ENCODE measurements at places on chromosomes 6 and 20.

DNA sequence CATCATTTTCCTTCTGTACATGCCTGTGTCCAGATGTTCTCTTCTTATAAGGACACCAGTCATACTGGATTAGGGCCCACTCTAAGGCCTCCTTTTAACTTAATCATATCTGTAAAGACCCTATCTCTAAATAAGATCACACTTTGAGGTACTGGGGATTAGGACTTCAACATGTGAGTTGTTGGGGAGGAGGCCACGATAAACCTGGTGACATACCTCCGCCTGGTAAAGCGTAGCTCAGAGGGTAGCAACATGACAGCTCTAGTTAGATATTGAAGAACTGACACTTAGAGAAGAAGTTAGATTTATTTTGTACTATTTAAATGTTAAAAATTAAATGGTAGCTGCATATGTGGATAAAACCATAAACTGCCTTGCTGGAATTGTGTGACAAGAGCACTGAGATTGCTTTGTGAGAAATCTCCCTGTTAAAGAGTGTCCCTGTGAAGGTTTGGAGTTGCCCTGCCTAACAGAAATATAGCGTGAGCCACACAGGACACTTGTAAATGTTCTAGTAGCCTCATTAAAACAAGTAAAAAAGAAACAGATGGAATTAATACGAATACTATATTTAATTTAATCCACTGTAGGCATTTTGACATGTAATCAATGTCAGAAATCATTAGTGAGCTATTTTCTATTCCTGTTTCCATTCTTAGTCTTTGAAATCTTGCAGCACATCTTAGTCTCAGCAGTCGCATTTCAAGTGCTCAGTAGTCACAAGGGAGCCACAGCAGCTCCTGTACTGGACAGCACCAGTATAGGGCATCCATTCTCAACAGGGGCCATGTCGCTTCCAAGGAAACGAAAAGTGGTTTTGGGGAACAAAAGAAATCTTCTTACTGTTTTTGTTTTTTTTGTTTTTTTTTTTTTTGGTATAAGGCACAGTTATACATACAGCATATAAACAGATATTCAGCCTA is 13.4 kb downstream of the PLCB1 start:
- no peak for DNase-seq

DNA sequence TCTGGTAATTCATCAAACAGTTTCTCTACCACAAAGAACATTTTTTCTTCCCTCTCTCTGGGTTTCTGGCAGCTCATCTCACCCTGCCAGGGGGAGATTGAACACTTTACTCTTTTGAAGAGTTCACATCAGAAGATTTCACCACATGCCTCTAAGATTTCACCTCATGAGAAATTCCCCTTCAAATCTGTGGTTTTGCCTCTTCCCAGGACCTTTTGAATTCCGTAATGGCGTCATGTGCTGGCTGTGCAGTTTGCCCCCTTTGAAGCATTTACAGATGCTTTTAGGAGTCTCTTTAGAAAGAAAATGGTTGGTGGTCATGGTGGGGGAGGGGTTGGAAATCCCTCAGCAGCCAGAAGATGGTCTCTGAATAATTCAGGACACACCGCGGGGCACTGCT is 486.1 kb downstream of the QKI start:
- DNase-seq: no peak

- no peak for DNase-seq
These were observed 28.6 kb downstream of the PPARD start for GRCh38 chr6:35370785-35371493.

DNA sequence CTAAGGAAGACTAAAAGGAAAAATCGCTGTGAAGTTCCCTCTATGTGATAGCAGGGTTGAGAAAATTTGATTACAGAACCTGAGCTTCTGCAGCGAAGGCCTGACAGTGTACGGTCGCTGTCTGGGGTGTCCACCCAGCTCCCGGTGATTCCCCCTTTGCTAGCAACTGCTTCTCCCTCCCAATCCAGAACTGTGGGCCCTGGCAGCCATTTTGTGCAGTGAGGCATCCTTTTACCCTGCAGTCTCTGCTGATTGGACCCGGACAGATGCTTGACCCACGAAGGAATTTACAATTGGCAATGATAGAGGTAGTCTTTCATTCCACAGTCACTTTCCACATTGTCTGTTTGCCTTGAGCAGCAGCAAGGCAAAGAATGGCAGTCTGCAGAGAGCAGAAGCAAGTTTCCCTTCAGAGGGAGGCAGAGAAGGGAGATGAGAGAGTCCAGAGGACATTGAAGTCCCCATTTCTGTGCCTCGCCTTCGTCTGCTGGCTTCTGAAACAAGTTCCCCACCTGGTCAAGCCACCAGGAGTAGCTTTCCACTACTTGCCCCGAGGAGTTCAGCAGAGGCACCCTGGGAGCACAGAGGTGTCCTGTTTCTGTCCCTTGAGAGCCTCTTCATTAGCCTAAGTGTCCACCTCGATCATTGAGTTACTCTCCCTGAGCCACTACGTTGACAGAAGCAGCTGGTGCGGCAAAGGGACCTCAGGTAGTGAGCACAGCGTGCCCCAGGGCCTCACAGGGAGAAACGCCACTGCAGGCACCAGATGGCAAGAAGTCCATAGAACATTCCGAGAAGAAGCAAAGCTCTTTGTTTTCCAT is 370.3 kb downstream of the NRN1 start:
- DNase-seq: no peak

DNA sequence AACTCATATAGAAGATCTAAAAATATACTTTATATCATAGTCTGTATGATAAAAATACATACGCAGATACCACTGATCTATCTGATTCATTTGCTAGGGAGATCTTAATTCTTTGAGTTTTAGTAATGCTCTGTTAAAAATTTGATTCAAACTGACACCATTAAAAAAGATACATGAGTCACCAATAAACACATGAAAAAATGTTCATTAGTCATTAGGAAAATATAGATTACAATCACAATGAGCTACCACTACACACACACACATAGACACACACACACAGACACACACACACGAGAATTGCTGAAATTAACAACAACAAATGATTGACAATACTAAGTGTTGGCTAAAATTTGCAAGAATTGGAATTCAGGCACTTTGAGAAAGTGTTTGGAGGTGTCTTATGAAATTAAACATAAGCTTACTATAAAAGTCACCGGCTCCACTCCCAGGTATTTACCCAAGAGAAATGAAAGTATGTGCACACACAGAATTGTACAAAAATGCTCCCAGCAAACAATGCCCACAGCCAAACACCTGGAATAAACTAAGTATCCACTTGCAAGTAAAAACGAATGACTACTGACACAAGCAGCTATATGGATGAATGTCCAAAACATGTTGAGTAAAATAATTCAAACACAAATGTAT is 117.7 kb upstream of the GGTLC1 start:
- no peak for DNase-seq

- no peak for DNase-seq
These were observed 2.1 kb downstream of the APOBEC2 start for GRCh38 chr6:41055149-41055548.

DNA sequence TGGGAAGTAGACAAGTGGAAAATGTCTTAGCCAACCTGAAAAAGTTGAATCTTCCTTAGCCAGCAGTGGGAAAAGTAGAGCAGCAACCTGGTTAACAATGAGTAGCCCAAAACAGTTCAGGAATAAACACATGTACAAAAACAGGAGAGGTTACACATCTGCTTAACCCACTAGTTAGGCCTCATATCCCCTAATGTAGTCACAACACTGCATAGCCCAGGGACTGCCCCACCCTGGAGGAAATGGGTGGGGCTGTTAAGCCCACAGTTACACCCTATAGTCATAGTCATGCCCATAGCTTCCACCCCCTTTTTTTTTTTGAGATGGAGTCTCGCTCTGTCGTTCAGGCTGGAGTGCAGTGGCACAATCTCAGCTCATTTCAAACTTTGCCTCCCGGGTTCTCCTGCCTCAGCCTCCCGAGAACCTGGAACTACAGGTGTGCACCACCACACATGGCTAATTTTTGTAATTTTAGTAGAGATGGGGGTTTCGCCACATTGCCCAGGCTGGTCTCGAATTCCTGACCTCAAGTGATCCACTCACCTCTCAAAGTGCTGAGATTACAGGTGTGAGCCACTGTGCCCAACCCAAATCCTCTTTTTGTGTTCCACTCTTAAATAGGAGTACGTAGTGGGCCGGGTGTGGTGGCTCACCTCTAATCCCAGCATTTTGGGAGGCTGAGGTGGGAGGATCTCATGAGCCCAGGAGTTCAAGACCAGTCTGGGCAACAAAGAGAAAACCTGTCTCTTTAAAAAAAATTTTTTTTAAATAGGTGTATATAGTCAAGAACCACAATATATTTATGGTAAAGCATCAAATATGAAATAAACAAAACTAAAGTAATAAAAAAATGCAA is 24.5 kb downstream of the ILRUN start:
- no peak for DNase-seq

- DNase-seq: no peak
These were observed 62.7 kb downstream of the DZANK1 start for GRCh38 chr20:18404172-18404571.

DNA sequence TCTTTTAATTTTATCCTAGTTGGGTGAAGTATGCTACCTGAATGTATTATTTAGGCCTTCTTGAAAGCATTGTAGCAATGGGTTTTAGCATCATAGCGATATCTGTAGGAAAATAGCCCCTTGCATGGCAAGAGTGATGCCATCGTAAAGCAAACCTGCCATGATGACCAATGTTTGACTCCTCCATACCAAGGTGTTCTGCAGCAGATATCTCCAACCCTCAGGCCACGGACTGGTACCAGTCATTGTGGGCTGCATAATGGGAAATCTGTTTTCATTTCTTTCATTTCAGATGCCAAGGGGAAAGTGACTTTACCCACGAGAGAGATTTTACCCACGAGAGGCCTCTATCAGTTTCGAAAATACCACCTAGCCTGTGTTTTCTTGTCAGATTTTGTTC is 6.2 kb downstream of the TXLNB start:
- no peak for DNase-seq

DNA sequence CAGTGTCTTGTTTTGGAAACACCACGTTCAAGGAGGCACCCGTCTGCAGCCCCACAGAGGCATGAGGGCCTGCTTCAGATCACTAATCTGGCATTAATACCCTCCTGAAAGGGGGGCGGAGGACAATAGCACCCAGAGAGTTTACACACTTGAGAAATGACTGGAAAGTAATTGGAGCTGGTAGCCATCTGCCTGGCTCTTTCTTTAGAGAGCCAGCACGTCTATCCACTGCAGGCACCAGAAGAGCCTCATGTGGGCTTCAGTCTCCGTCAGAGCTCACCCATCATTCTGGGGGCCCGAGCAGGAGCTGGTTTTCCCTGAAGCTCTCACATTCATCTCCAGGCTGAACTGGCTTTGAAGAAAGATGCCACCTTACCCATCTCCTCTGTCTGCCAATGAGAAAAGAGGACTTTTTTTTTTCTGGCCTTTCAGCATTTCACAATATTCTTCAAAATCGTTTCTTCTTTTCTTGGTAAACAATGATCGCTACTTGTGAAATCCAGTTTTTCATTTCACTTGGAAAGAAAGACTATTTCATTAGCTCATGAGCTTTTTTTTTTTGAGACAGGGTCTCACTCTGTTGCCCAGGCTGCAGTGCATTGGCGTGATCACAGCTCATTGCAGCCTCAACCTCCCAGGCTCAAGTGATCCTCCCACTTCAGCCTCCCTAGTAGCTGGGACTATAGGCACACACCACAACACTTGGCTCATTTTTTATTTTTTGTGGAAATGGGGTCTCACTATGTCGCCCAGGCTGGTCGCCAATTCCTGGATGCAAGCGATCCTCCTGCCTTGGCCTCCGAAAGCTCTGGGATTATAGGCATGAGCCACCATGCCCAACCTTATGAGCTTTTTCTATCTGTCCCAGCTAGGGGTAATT is 124.7 kb upstream of the ZNF217 start:
- no peak for DNase-seq

Data from retinal pigment epithelial cell (primary cell).